GM23248 (cell line): ENCODE measurements at places on chromosomes 5 and 9. TPM values are rescaled to one million over a fixed set of nuclear protein-coding genes. Genes with fewer than 3 reads are reported as not detected.

DNA sequence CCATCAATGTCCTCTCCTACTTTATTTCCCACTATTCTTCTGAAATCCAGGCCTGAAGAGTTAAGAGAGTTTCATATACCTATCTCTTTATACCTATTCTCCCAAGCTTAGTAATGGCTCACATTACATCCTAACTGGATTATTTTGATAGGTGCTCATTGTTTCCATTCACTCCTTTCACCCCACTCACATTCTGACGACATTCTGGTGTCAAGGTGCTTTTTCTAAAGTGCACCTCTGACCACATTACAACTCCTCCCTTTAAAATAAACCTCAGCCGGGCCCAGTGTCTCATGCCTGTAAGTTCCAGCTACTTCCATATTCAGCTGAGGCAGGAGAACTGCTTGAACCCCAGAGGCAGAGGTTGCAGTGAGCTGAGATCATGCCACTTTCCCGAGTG, 417.1 kb downstream of the BNC2 start:
- no peak for DNase-seq

DNA sequence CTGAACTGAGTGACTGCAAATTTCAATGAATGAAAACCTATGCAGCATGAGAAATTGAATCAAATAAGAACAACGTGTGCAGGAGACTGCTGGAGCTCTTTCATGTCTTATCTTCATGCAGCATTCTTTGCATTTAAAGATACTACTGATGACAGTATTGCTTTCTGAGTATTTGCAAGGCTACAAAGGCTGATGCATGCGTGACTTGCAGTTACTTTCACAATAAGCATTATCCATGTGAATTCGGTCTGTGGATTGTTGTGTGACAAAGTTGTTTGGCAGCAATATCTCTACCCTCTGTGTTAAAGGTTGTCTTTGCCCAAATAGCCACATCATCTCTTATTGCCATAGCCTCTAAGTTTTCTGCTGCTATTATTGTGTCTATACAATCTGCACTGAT, 102.1 kb upstream of the FBXL17 start:
- DNase-seq, result no peak

- DNase-seq, result peak; percentile 34
Measured at GRCh38 chr9:134461426-134461982, 135.2 kb downstream of the RXRA start.

- peak; percentile 63 for DNase-seq
Measured at GRCh38 chr9:4750023-4750673, 9.1 kb upstream of the AK3 start.

- DNase-seq, result no peak
Measured at GRCh38 chr5:10116594-10116993, 133.1 kb downstream of the ATPSCKMT start.

- peak; percentile 93 for DNase-seq
Measured at GRCh38 chr9:21688108-21689102, 114.0 kb upstream of the MTAP start.

DNA sequence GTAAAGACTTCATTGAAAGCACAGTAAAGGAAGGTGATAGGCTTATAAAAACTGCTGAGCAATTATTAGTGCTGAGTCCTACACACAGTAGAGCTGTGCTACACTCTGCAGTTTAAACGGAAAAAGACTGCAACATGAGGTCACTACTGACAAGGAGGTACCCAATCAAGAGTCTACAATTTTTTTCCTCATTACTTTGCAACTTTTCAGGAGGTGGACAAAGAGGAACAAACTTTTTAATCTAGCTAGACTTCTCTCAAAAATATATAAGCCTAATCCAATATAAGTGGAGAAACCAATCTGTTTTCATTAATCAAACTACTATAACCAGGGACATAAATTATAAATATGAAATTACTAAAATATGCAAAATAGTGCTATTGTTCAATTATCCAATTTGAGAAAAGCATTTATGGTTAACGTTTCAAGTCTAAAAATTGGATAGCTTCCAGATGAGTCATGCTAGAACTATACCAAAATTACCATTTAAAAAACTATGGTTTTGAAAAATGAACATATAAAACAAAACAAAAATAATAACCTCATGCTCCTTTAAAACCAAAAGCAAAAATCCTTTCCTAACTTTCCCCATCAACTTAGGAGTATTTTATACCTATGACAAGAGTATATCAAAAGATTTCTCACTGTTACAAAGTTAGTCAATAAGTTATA, 37.7 kb downstream of the FAM13B start:
- peak; percentile 60 for DNase-seq

DNA sequence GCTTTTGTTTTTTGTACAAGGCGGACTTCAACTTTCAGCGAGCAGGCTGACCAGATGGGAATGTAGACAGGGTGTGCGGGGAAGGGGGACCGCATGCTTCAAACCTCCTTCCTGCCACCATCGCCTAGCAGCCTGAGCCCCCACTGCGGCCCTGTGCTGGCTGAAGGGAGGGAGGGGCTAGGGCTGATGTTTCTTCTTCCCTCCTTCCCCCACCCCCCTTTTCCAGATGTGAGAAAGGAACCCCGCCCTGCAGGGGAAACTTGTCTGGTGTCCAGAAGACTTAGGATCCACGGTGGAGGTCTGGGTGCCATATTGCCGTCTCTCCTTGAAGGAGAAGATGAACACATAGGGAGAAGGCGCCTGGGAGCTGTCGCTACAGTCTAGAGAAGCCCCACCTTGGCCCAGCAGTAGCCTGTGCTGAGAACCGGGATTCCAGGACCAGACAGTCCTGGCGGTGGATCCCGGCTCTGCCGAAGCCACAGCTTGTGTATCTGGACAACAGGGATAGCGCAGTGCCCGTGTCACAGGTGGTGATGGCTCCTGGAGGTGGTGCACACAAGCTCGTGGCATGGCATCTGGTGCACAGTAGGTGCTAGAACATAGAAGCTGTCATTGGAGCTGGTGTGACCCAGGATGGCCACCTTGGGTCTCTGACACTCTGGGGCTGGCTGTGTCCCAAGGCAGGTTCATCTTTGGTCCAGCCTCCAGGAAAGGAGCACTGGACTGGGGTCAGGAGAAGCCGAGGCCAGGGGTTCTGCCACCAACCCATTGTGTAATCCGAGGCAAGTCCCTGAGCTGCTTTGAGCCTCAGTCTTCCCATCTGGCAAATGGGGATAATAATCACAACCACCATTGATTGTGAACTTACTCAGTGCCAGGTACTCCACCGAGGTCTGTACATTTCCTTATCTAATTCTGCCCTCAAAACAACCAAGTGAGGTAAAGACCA, 205.6 kb downstream of the C9orf50 start:
- DNase-seq, result no peak

DNA sequence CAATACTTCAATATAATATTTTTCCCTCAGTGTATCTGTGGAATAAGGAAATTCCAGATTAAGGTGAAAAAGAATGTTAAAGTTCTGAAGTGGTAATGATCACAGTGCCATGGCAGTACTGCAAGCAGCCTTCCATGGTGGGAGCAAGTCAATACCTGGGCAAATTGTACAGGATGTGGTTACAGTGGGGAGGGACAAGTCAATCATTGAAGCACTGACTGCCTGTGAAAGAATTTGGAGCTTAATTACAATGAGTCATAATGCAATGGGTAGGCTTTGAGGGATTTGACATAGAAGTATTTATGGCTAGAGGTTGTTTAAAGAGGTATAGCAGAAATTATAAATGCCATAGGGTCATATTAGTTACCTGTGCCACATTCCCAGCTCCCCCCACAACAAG, 786.5 kb upstream of the ACO1 start:
- DNase-seq, result no peak

GRCh38 chr5:96911139-96911538, 24.7 kb upstream of the LNPEP start:
- no peak for DNase-seq

- no peak for DNase-seq
Measured at GRCh38 chr9:134885001-134885678, 4.5 kb downstream of the FCN2 start.

DNA sequence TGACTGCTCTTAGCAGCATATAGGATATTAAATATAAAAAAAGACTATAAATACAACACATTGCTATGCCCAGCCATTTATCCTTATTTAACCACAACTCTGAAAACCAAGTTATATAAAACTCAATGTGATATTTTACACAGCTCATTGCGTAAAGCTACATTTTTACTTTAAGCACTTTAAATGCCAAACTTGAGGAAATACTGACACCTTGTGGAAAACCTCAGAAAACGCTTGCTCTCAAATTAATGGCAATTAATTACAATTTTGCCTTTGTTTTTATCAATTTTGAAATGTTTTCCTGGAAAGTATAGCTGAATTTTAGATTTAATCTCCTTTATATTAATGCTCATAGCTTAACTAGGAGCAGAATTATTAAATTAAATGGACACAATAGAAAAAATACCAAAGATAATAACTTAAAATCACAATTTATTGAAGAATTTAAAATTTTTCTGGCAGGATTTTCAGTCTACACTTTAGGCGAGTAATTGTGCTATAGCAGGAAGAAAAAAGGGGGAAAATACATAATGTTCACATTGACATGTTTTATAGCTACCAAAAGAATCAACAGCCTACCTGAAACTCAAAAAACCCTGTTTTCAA, 25.2 kb upstream of the PLAC8L1 start:
- peak; percentile 66 for DNase-seq

GRCh38 chr5:134579284-134579771, 53.3 kb downstream of the SAR1B start:
- DNase-seq, result no peak

- DNase-seq, result no peak
Measured at GRCh38 chr9:27165068-27165467, 56.0 kb downstream of the TEK start.

- no peak for DNase-seq
Measured at GRCh38 chr9:19732441-19732951, 56.3 kb downstream of the SLC24A2 start.

- DNase-seq, result peak; percentile 69
Measured at GRCh38 chr5:177472460-177473442, 683 bp downstream of the DBN1 start.

DNA sequence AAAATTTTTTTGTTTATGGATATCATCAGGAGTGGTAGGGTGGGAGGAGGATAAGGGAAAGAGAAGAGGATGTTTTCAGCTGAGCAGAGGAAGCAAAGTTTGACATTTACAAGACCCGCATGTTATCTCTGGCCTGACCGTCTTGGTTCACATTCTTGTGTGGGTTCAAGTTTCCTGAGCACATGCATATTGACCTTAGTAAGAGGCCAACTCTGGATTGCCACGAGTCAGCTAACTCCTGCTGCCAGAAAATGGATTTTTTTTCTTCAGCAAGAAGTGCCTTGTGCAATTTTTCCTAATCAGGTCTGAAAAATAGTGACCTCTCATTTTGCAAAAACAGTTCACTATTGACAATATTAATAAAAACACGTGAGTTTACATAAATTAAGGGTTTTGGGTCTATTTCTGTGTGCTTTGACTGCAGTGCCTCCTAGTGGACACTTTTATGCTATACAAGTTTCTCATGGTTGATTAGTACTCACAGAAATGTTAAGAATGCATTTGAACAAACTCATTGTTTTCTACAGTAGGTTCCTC, 27.1 kb upstream of the BASP1 start:
- peak; percentile 71 for DNase-seq

DNA sequence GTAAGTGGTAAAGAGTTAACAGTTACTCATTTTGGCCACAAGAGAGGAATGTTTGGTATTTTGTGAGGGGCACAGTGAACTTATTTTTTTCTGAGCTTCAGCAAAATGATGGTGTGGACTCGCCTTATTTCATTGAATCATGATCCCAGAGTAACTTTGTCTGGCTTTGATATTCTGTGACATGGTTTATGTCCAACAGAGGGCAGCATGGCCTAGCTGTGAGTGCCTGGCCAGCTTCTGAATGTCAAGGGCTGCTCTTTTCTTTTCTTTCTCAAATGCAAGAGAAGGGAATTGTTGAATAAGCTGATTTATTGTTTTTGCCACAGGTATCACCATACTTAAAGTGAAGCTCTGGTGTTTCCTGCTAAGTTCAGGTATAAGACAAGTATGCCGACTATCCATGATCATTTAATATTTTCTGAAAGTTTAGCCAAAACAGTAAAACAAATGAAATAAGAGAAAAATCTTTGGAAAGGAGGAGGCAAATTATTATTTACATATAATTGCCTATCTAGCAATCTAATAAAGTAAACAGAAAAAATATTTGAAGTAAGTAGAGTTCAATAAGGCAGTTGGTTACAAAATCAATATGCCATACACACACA, 31.7 kb downstream of the MRPL22 start:
- DNase-seq, result peak; percentile 64

- DNase-seq, result peak; percentile 51
Measured at GRCh38 chr5:96481009-96481786, 48.1 kb upstream of the PCSK1 start.

DNA sequence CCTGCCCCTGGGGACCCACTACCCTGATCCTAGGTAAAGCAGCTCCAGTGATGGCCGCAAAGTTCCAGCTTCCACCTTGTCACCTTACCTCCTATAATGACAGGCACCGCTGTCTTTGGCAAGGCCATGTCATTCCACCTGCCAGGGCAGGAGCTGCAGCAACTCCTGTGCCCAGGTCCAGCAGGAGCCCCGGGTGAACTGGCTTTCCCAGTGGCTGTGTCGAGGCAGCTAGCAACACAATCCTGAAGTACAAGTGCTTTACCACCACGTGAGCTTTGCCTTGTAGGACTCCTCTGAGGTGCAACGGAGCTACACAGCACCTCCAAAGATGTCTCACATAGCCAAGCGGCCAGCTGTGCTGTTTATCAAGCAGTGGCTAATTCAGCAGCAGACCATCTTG, 20.7 kb upstream of the MGAT1 start:
- no peak for DNase-seq

- DNase-seq, result no peak
Measured at GRCh38 chr5:150173161-150173560, 6.6 kb downstream of the CDX1 start.

The SLC6A18 gene
- total RNA-seq, result not detected in 2 replicates

The HMCN2 gene
- not detected in 2 replicates for total RNA-seq

The PCDHA4 gene
- total RNA-seq, result not detected in 2 replicates

The GNA14 gene
- total RNA-seq, result 0.11 TPM in 1 of 2 replicates, not detected in the other

The SHOC1 gene
- not detected in 2 replicates for total RNA-seq

The HMHB1 gene
- not detected in 2 replicates for total RNA-seq

The CTSV gene
- not detected in 2 replicates for total RNA-seq

The TMEM215 gene
- not detected in 2 replicates for total RNA-seq

The TRIM7 gene
- total RNA-seq, result 1.4 and 6.8 TPM in 2 replicates
